Immature natural killer cell (primary cell): ENCODE measurements at places on chromosomes 2 and 18. TPM values are rescaled to one million over a fixed set of nuclear protein-coding genes. Genes with fewer than 3 reads are reported as not detected.

The CSRNP3 gene
- polyA plus RNA-seq, result not detected

The NLRC4 gene
- polyA plus RNA-seq, result not detected

The TYMS gene
- 12.6 TPM for polyA plus RNA-seq

The GREB1L gene
- not detected for polyA plus RNA-seq

The RTP5 gene
- not detected for polyA plus RNA-seq

The LRP1B gene
- not detected for polyA plus RNA-seq

The TSPYL6 gene
- polyA plus RNA-seq, result not detected

The MALL gene
- not detected for polyA plus RNA-seq

The PLEK gene
- polyA plus RNA-seq, result 494 TPM

The MTHFD2 gene
- polyA plus RNA-seq, result 25.8 TPM

DNA sequence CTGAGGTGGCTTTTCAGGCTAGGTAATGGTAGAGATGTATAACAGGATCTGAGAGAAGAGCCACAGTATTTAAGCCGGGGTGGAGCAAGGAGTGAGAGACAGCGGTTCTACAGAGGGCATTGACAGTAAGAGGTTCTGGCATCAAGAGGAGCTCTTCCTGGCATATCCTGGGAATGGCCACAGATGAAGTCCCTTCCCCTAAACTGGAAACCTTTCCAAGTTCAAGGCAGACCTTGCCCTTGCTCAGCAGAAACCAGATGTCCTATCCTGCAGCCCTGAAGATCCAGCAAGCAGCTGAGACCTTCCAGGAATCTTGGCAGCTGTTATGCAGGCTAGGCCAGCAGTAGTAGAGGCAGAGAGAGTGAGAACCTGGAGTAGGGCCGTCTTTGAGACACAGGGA is 18.1 kb downstream of the REG1A start:
- H3K4me1 ChIP-seq, result no peaks in the 10 kb centered on the region
- peaks cover 3% of the 10 kb centered on the region for H3K27me3 ChIP-seq

DNA sequence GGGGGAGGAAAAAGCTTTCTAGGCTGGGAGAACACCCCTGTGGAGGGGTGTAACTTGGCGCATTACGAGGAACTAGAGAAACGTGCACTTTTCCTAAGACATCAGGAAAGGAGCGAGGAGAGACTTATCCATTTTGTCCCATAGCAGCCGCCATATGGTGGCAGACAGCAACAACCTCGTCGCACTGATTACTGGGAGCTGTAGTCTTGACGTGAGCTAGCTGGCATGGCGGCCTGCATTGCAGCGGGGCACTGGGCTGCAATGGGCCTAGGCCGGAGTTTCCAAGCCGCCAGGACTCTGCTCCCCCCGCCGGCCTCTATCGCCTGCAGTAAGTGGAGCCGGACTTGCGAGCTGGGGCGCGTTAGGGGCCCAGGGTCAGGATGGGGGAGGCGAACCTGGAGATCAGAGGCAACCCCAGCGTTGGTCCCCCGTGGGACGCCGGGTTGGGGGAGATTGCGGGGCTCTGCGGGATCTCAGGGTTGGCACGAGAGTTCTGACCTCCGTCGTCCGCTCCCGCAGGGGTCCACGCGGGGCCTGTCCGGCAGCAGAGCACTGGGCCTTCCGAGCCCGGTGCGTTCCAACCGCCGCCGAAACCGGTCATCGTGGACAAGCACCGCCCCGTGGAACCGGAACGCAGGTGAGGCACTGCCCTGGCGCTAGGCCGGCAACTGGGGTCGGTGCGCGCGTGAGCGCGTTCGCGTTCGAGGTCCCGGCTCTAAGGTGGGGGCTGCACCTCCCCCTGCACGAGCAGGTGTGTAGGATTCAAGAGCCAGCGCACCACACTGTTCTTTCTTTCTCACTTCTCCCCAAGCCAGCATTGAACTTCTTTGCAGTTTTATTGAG is at the start of gene MRPL19:
MRPL19 (plus strand) TSS at position 201 of the 843 bp plus-strand sequence; CDS start at position 226, 25 bp downstream.
- H3K4me1 ChIP-seq, result peaks cover 57% of the 10 kb centered on the region
- H3K36me3 ChIP-seq, result no peaks in the 10 kb centered on the region
- peak within 1 kb of the TSS; percentile 77 for H3K27ac ChIP-seq
- H3K4me3 ChIP-seq, result peak within 1 kb of the TSS; percentile 92
- DNase-seq, result peak; percentile 82

- H3K4me1 ChIP-seq, result peaks cover 26% of the 10 kb centered on the region
- no peaks in the 10 kb centered on the region for H3K36me3 ChIP-seq
Observed at GRCh38 chr18:62847081-62847480, 131.7 kb downstream of the PHLPP1 start.

GRCh38 chr2:204772546-204772945 is 227.3 kb downstream of the PARD3B start:
- H3K4me1 ChIP-seq, result no peaks in the 10 kb centered on the region
- no peak for DNase-seq
- no peaks in the 10 kb centered on the region for H3K36me3 ChIP-seq
- no peak overlapping the region for H3K4me3 ChIP-seq

DNA sequence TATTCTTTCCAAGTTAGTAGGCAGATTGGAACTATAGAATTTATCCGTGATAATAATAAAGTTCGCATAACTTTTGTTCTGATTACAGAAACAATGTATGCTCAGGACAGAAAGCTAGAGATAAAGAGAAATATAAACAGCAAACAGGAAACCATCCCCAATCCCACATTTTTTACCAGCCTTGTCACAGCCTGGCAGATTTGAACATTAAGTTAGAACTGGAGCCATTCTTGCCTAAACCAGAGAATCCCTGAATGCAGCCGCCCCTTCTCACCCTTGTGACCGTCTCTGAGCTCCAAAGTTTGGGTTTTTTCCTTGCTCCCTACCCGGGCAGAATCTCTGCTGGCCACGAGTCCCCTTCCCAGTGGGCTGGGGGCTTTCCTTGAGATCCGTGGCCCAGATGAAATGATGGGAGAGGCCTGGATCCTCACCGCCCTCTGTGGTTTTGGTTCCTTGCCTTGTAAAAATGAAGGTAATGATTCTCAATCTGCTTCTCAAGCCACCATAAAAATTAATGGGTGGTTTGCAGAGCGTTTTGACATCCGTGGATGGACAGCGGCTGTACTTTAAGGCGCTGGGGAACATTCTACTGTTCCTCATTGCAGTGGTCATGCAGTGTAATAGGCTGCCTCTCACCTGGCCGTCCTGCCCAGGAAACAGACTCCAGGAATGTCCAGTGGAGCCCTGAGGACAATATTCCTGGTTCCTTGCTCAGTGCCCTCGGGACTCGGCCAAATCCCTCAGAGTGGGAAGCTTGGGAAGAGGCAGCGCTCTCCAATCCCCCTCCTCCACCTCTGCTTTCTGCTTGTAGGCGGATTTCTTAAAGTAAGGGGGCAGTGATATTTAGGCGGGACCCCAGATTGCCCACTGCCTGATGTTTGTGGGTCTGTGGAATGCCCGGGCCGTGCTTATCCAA is 1.6 kb downstream of the SH3BP4 start:
- no peaks in the 10 kb centered on the region for H3K4me1 ChIP-seq
- H3K27ac ChIP-seq, result no peak overlapping the region
- DNase-seq, result no peak
- H3K27me3 ChIP-seq, result peaks cover 18% of the 10 kb centered on the region
- peak overlapping the region; percentile 71 for H3K4me3 ChIP-seq

DNA sequence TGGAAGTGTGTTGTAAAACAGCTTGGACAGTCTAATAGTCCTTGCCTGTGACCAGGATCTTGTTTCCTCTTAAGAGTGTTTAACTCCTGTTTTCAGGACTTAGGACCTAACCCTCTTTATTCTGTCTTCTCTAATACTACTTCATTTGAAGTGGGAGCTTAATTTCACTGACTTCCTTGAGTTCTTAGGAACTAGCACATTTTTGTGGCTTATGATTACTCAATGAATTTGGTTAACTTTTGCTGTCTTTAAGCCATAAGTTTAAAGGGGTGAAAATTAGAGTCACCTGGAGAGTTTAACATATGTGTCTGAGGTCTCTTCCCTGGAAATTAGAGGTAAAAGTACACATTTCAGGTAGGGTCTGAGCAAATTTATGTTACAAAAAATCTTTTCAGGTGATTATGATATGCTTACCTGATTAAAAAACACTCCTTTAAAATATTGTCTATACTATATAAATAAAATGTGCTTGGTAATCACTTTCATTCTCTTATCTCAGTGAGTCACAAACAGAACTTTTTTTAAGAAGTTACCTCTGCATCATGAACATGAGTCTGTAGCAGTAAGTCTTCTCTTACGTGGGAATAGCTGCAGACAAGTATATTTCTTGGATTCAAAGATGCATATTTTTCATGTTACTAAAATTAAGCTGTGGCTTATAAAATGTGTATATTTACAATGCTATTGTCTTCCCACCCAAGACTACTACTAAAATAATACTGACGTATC is 52.7 kb downstream of the ATP9B start:
- no peak for DNase-seq
- H3K4me3 ChIP-seq, result no peak overlapping the region
- H3K36me3 ChIP-seq, result peaks cover 21% of the 10 kb centered on the region
- H3K4me1 ChIP-seq, result no peaks in the 10 kb centered on the region
- no peak overlapping the region for H3K27ac ChIP-seq

- DNase-seq, result peak; percentile 66
- H3K4me3 ChIP-seq, result peak overlapping the region; percentile 35
- no peaks in the 10 kb centered on the region for H3K36me3 ChIP-seq
- H3K4me1 ChIP-seq, result peaks cover 34% of the 10 kb centered on the region
Observed at GRCh38 chr2:233053928-233054784, 6.0 kb upstream of the INPP5D start.

GRCh38 chr18:58700209-58700608 is 28.9 kb downstream of the MALT1 start:
- H3K4me1 ChIP-seq, result peaks cover 8% of the 10 kb centered on the region
- no peaks in the 10 kb centered on the region for H3K27me3 ChIP-seq
- no peak overlapping the region for H3K27ac ChIP-seq
- DNase-seq, result no peak
- peaks cover 21% of the 10 kb centered on the region for H3K36me3 ChIP-seq
- no peak overlapping the region for H3K4me3 ChIP-seq

GRCh38 chr18:57648414-57648813 is 26.8 kb upstream of the NARS1 start:
- no peak for DNase-seq
- no peak overlapping the region for H3K27ac ChIP-seq
- no peak overlapping the region for H3K4me3 ChIP-seq

DNA sequence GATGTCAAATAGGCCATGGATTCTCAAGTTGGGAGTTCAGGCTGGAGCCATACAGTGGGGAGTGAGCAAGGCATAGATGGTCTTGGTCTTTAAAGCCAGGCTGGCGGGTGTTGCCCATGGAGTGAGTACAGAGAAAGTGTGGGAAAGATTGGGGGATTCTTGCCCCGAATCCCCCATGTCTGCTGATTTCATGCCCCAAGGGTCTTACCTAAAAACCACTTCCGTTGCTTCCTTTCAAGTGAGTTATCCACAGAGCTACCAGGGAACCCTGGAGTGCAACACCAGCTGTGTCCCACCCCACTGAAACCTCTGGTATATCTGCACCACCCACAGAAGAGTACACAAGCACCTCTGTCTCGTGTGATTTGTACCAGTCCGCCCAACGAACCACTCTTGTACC is 31.4 kb downstream of the FHOD3 start:
- H3K36me3 ChIP-seq, result no peaks in the 10 kb centered on the region
- no peaks in the 10 kb centered on the region for H3K27me3 ChIP-seq
- no peak overlapping the region for H3K4me3 ChIP-seq
- no peak for DNase-seq
- no peaks in the 10 kb centered on the region for H3K4me1 ChIP-seq
- H3K27ac ChIP-seq, result no peak overlapping the region

GRCh38 chr18:12014086-12014485 is 32.8 kb downstream of the IMPA2 start:
- no peak for DNase-seq
- H3K27me3 ChIP-seq, result no peaks in the 10 kb centered on the region
- no peaks in the 10 kb centered on the region for H3K4me1 ChIP-seq

GRCh38 chr2:33530690-33531548 is 54.5 kb downstream of the RASGRP3 start:
- no peaks in the 10 kb centered on the region for H3K27me3 ChIP-seq
- no peak overlapping the region for H3K27ac ChIP-seq
- no peak for DNase-seq
- no peak overlapping the region for H3K4me3 ChIP-seq
- H3K4me1 ChIP-seq, result no peaks in the 10 kb centered on the region

DNA sequence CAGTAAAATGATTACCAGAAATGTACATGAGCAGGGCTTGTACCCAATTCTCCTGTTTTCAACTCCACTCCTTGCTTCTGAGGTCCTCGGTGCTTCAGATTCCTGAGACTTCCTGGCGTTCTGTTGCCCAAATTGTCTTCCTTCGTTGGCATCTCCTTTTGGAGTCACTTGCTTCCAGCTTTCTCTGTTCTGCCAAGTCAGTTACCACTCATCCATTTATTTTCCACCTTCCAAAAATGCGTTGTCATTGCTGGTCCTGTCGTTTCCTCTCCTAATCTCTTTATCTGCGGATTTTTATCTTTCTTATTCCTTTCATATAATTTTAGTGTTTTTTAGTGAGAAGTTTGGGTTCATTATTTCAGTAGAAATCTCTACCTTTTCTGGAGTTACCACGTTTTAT is 18.5 kb upstream of the EFR3B start:
- DNase-seq, result no peak
- H3K27me3 ChIP-seq, result peaks cover 8% of the 10 kb centered on the region
- no peak overlapping the region for H3K27ac ChIP-seq
- H3K4me1 ChIP-seq, result no peaks in the 10 kb centered on the region

- H3K27me3 ChIP-seq, result no peaks in the 10 kb centered on the region
- no peak for DNase-seq
- H3K36me3 ChIP-seq, result no peaks in the 10 kb centered on the region
- H3K27ac ChIP-seq, result no peak overlapping the region
- H3K4me3 ChIP-seq, result no peak overlapping the region
- H3K4me1 ChIP-seq, result peaks cover 61% of the 10 kb centered on the region
Observed at GRCh38 chr2:134138115-134138514, 115.8 kb upstream of the MGAT5 start.

- H3K27me3 ChIP-seq, result no peaks in the 10 kb centered on the region
- H3K4me1 ChIP-seq, result no peaks in the 10 kb centered on the region
- no peaks in the 10 kb centered on the region for H3K36me3 ChIP-seq
- no peak for DNase-seq
- no peak overlapping the region for H3K4me3 ChIP-seq
Observed at GRCh38 chr2:35530615-35531135, 824.9 kb upstream of the CRIM1 start.

- H3K36me3 ChIP-seq, result no peaks in the 10 kb centered on the region
- no peak overlapping the region for H3K27ac ChIP-seq
- no peak overlapping the region for H3K4me3 ChIP-seq
- no peaks in the 10 kb centered on the region for H3K4me1 ChIP-seq
- peaks cover 13% of the 10 kb centered on the region for H3K27me3 ChIP-seq
- no peak for DNase-seq
Observed at GRCh38 chr2:67993329-67993728, 69.5 kb downstream of the C1D start.
